RPMI8226 (cell line): ENCODE measurements at places on chromosomes 16 and 17.

GRCh38 chr16:8554881-8555280 lies 35.4 kb downstream of the TMEM114 start:
- DNase-seq = no peak

DNA sequence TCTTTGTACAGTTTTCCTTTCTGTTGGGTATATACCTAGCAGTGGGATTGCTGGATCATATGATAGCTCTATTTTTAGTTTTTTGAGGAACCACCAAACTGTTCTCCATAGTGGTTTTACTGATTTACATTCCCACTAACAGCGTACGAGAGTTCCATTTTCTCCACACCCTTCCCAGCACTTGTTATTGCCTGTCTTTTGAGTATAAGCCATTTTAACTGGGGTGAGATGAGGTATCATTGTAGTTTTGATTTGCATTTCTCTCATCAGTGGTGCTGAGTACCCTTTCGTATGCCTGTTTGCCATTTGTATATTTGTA lies 887 bp upstream of the EVI2B start:
- no peak for DNase-seq

GRCh38 chr17:48484256-48484655 lies 46.6 kb downstream of the HOXB1 start:
- DNase-seq = no peak

DNA sequence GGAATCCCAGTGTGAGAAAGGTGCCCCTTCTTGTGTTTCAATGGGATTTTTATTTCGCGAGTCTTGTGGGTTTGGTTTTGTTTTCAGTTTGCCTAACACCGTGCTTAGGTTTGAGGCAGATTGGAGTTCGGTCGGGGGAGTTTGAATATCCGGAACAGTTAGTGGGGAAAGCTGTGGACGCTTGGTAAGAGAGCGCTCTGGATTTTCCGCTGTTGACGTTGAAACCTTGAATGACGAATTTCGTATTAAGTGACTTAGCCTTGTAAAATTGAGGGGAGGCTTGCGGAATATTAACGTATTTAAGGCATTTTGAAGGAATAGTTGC lies 567 bp downstream of the UBB start:
- no peak for DNase-seq

DNA sequence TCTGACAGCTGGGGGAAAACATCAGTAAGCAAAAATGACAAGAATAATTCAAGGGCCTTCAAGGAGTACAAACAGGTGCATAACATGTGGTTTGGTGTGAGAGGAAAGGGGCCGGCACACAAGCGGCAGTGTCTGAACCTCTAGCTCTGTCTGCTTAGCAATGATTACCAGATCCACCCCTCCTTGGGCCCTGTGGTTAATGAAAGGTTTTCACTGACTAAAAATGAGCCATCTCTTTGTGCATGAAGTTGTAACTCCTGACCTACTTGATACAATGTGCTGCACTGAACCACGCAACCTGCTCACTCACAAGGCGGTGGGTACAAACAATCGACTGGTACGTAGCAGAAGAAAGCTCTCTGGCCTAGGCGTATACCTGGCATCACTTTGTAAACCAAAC lies 15.1 kb downstream of the FAM117A start:
- peak; percentile 75 for DNase-seq

DNA sequence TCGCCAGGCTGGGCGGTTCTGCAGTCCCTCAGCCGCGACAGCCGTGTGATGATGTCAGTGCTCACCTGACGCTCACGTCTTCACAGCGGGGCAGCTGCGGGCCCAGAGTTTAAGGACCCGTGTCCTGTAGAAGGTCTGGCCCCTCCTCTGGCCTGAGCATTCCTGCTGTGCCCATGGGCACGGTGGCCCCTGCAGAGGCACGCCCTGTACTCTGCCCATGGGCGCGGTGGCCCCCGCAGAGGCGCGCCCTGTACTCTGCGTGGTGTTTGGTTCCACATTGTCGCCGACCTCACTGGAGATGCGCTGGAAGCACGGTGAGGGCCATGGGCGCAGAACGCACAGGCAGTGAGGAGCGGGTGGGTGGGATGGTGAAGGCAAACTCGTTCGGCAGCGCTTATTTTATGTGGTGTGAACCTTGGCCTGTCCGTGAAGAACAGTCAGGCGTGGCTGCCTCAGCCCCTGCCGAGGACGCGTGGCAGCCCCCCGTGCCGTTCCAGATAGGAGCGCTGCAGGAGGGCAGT lies 122.0 kb downstream of the BANP start:
- DNase-seq = no peak

GRCh38 chr16:22764662-22765327 lies 49.2 kb upstream of the HS3ST2 start:
- DNase-seq = no peak

- DNase-seq = no peak
Measured at GRCh38 chr16:27636453-27637240, 86.7 kb downstream of the KATNIP start.

DNA sequence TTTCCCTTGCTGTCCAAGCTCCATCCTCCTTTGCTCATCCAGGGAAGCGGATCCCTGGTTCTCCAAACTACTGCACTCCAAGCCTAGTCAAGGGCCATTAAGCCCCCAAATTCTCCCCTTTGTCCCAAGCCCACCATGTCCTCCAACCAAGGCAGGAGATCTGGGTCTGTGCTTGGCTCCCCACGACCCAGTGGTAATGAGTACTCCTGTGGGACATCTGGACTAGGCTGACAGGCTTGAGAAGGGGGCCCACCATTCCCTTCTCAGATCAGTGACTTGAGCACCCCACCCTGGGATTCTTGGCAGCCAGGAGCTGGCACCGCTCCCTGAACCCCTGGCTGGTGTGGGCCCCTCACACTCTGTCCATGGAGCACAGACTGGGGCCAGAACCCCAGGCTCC lies 17.1 kb downstream of the OSBPL7 start:
- no peak for DNase-seq

- no peak for DNase-seq
Measured at GRCh38 chr17:63399856-63400255, 46.2 kb downstream of the CYB561 start.

- no peak for DNase-seq
Measured at GRCh38 chr16:67235816-67236562, 9.1 kb downstream of the TMEM208 start.

GRCh38 chr16:316741-317464 lies 33.9 kb downstream of the PDIA2 start:
- DNase-seq = no peak

DNA sequence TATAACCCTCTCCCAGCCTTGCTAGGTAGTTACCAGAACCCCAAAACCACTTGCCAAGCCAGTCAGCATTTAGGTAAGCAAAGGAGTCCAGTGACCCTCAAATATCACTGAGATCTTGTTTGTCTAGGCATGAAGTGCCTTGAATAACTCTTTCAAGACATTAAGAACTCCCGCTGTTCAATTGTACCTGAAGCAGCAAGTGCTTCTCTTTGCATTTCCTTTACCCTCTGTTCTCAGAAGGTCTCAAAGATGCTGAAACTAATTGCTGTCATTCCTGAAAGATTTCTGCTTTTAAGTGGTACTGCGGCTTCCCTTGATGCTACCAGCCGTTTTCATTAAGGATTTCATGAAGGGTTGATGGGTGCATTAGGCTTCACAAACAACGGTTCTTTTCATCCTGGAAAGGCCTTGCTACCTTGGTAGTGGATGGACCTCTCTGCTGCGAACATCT lies 142.7 kb downstream of the PITPNC1 start:
- no peak for DNase-seq

DNA sequence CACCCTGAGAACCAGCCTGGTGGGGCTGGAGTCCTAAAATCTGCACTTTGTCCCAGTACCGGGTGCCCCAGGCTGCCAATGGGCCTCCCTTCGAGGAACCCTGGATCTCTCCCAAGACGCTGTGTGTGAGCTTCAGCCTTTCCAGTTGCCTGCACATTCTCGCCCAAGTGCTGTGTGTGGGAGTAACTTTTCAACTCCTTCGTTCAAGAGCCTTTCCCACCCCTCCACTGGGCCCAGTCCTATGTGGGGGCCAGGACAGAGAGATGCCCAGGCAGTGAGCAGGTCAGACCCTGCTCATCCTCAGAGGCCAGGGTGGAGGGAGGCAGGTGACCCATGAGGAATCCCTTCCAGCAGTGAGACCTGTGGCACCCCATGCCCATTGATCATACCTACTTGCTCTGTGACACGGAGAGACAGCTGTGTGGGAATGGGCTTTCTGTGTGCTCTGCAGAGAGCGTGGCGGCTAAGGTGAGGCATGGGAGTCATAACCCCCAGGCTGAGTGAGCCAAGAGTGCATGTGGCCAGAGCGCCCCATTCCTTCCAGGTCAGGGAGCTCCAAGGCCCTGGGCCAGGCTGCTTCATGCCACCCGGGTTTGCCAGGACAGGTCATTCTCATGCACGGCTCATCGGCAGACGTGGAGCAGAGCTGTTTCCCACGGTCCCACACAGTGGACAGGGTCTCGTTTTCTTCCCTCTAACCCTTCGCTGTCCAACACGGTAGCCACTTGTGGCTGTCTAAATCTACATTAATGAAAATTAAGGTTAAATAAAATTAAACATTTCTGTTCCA lies 154.4 kb downstream of the CLEC16A start:
- no peak for DNase-seq

DNA sequence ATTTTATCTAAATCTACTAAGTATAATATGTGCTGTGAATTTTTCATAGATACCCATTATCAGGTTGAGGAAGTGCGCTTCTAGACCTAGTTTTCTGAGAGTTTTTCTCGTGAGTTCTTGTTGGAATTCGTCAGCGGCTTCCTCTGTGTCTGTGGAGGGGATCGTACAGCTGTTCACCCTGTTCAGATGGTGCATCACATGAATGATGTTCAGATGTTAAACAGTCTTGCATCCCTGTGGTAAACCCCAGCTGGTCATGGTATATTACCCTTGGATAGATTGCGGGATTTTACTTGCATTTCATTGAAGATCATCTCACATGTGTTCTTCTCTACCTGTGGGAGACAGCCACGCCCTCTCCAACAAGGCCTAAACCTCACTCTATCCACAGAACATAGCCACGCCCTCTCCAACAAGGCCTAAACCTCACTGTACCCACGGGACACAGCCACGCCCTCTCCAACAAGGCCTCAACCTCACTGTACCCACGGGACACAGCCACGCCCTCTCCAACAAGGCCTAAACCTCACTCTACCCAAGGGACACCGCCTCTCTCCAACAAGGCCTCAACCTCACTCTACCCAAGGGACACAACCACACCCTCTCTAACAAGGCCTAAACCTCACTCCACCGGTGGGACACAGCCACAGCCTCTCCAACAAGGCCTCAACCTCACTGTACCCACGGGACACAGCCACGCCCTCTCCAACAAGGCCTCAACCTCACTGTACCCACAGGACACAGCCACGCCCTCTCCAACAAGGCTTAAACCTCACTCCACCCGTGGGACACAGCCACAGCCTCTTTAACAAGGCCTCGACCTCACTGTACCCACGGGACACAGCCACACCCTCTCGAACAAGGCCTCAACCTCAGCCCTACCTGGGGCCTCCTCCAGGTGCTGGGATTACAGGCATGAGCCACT lies 180.2 kb upstream of the CHMP6 start:
- DNase-seq = no peak

- DNase-seq = peak; percentile 85
Measured at GRCh38 chr16:68492543-68493411, 44.5 kb upstream of the SMPD3 start.

DNA sequence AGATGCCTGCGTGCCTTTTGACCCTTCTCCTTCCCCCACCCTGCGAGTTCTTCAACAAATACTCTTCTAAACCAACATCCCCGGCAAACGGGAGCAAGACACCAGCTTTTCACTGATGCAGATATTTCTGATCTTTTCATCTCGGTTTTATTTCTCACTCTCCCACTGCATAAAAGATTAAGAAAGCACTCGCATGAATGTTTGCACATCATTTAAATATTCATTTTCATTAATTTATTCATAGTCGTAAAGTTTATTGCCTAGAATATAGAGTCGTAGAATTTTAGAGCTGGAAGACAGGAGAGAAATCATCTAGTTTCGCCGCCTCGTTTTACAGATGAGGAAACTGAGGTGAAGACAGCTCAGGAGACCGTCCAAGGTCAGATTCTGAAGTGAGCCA lies 488.1 kb downstream of the MAF start:
- DNase-seq = no peak

DNA sequence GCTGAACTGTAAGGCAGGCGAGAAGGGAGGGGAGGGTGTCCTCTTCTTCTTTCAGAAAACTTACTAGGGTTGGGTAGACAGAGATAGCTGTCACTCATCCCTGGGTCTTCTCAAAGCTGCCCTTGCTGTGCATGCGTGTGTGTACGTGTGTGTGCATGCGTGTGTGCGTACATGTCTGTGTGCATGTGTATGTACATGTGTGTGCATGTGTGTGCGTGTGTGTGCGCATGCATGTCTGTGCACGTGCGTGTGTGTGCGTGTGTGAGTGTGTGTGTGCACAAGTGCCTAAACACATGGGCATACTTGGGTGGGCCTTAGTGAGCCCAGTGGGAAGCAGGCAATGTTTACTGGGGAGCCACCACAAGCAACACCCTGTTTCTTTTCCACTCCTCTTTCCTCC lies 154.8 kb upstream of the TNRC6C start:
- no peak for DNase-seq
